AG09319 (cell line): ENCODE measurements at places on chromosomes 3 and 15.

- DNase-seq = no peak
These were observed 24.1 kb upstream of the SLC6A1 start for GRCh38 chr3:10968401-10968800.

GRCh38 chr3:77189684-77190083 is 149.8 kb downstream of the ROBO2 start:
- DNase-seq = no peak

GRCh38 chr15:47965297-47965696 is 155.5 kb upstream of the SLC24A5 start:
- DNase-seq = no peak

DNA sequence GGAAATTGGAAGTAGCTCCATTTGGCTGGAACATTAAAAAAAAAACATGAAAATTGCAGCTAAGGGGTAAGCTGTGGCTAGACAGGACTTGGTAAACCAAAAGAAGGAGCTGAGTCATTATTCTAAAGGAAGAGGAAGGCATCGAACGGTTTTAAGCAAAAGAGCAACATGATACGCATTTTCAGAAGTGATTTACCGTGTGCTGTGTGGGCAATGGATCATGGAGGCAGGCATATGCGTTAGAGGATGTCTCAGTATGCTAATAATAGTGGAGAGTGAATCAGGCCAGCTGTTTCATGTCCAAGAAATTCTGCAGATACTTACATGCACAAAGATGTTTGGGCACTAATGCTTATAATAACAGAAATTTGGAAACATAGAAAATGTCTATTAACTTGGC is 409.1 kb upstream of the ATP11B start:
- DNase-seq = no peak
